GM19239 (cell line): ENCODE measurements at places on chromosomes 6 and 20.

DNA sequence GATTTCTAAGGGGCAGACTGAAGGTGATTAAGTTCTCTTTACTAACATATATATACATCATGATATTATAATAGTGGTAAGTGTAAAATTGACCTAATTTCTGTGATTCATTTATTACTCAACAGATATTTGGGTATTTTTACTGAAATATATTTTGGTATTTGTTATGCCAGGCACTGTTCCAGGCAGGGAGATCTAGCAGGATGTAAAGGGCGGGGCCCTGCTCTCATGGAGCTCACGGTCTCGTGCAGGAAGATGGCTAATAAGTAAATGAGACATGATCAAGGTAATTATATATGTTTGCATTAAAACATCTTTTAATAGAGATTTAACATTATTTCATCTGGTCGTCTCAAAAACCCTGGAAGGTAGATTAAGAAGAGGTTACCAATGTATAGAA lies 27.7 kb downstream of the FAM50B start:
- no peak for DNase-seq

DNA sequence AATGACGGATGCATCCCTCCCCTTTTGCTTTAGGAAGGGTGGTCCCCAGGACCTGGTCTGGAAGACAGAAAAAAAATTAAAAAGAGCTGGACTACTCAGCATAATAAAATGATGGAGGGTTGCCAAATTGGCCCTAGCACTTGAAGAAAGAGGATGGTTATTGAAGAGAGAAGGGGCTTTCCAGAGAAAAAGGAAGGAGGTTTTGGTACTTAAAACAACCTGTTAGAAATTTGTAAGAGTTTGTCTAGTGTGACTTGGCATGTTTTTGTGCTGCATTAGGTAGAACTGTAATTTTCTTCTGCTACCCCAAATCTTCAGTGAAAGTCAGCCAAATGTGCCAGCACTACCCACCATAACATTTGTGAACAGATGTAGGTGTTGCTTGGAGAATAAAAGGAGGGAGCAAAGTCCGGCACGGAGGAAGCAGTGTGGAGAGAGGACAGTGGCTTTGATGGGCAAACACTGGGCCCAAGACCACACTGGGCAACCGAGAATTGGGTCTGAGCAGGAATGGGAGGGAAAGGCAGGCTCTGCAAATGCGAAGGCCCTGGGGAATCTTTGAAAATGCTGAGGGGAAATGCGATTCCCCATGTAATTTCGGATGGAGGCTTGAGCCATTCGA lies 160.9 kb downstream of the QRSL1 start:
- no peak for DNase-seq

DNA sequence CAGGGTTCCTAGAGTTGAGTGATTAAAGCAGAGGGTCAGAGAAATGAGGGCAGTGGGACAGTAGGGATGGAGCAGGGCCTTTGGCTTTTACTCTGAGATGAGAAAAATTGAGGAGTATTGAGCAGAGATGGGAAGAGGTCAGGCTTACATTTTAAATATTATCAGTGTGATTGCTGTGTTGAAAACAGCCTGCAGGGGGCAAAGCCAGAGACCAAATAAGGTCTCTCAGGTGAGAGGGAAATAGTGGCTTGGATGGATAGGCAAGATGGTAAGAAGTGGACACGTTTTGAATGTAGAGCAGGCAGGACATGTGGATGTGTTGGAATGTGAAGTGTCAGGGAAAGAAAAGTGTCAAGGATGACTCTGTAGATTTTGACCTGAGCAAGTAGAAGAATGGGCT lies 105.0 kb upstream of the MAP3K7 start:
- DNase-seq: no peak

DNA sequence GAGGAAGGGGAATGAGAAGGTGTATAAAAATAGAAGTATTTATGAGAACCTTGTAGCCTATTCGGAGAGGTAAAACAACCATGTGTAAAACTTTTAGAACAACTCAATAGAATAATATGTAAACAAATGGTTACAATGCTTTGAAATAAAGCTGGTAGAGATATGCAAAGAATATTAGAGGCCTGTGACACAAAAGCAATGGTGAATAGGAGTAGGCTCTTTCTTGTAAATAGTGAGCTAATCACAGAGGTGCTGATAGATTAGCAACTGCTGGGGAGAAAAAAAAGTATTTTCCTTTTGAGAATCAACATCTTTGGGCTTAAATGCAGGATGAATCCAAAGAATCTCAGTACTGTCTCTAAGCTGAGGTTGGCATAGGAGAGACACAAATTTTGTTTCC lies 7.0 kb downstream of the TMEM200A start:
- DNase-seq: no peak

DNA sequence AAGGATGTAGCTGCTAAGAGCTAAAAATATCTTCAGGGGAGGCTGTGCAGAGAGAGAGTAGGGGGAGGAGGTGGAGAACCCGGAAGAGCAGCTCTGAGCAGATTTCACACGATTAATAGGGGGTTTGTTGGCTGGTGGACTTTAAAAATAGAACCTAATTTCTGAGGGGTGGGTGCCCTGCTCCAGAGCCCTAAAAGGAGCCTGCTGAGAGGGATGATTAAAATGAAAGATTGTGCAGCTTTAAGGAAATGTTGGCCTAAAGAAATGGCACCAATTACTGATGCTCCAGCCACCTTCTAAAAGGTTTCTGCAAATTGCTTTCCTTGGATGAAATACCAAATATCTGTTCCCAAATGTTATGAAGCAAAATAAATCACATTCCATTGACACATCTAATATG lies 202.8 kb upstream of the BTBD3 start:
- DNase-seq: no peak

DNA sequence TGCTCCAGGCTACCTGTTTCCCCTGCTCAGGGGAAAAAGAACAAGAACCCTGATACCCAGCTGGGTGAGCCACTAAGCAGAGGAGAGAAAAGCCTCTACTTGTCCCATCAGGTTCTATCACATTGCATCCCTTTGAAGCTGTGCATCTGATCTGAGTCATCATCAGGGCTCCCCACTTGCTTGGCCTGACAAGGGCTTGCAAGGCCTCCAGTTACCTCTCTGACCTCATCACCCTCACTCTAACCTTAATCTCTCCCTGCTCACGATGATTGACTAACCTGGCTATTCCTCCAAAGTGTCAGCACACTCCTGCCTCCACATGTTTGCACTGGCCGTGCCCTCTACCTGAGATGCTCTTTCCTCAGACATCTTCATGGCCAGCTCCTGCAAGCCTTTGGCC lies 309.5 kb upstream of the CHD6 start:
- DNase-seq: no peak

- no peak for DNase-seq
Measured at GRCh38 chr20:55935448-55936208, 69.7 kb downstream of the CBLN4 start.

DNA sequence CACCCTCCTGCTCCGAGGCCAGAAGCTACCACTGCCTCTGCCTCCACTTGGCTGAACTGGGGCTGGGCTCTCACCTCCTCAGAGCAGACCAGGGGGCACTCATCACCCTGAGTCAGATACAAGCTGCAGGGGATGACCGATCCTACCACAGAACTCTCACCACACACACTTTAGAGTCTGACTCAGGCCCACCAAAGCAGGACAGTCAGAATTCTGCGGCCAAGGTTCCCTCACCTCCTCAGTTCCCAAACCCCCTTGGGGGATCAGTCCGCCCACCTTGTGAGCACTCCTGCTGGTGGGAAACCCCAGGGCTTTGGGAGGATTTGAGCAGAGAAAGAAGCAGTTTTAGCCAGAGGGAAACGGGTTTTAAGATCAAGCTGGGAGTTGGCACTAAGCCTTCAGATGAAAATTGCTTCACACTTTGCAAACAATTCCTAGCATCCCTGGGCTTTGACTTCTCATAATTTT lies 587.8 kb upstream of the JAG1 start:
- no peak for DNase-seq

DNA sequence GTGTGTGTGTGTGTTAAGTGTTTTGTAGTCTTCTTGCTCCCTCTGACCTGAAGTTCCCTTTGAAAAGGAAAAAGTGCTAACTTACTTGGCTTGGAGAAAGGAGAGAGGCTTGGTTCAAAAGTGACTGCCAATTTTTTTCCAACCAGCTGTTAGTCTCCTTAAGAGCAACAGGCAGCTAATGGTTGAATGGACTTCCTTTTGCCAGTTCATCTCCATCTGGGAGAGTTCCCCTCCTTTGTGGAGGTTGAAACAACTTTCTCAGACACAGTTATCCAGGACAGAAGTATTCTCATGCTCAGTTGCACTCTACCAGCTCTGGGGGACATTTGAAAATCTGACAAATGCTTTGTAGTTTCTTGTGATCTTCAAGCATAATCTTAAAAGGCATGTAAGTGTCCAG lies 4.5 kb downstream of the RIPOR2 start:
- no peak for DNase-seq

GRCh38 chr6:28252009-28252975 lies at the start of gene ZKSCAN4:
Gene ZKSCAN4, minus strand, starts transcription at chr6:28252269. Its CDS starts 289 bp downstream, at chr6:28251980.
- DNase-seq: peak; percentile 66

- no peak for DNase-seq
Measured at GRCh38 chr20:61719691-61720347, 345.9 kb downstream of the TAF4 start.

DNA sequence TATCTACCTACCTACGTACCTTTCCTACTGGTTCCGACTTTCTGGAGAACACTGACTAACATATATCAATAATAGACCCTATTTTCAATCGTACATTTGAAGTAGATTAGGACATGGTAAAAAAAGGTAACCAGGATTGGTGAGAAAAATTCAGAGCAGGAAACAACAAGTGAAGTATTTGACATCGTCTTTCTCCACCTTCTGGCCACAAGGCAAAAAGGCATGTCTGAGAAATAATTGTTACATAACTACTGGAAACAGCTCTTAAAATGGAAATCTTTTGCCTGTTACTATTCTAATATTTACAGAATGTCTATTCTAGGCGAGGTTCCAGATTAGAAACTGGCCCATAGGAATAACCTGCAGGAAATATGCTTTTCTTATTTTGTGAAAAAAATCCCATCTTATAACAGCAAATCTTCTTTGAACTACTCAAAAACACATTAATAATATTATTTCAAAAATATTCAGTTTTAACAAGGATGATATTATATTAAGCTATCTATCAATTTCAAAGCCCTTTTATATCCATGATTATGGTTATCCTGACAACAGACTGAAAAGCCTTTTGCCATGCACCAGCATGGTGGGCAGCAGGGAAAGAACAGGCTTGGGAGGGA lies 80.8 kb downstream of the RCAN2 start:
- peak; percentile 30 for DNase-seq

GRCh38 chr20:22984606-22985005 lies 50.5 kb upstream of the SSTR4 start:
- DNase-seq: no peak

GRCh38 chr6:170443151-170443662 lies 109.9 kb downstream of the PSMB1 start:
- no peak for DNase-seq

DNA sequence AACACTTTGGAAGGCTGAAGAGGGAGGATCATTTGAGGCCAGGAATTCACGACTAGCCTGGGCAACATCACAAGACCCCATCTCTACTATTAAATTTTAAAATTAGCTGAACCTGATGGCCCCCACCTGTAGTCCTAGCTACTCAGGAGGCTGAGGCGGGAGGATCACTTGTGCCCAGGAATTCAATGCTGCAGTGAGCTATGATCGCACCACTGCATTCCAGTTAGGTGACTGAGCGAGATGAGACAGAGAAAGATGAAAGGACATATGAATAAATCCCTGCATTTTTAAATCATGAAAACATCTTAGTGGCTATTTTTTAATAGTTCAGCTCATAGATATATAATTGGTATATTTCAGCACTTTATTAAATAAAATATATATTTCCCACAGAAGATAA lies 93.8 kb downstream of the GPR63 start:
- DNase-seq: no peak

GRCh38 chr6:119278625-119279024 lies 70.9 kb downstream of the MAN1A1 start:
- no peak for DNase-seq

DNA sequence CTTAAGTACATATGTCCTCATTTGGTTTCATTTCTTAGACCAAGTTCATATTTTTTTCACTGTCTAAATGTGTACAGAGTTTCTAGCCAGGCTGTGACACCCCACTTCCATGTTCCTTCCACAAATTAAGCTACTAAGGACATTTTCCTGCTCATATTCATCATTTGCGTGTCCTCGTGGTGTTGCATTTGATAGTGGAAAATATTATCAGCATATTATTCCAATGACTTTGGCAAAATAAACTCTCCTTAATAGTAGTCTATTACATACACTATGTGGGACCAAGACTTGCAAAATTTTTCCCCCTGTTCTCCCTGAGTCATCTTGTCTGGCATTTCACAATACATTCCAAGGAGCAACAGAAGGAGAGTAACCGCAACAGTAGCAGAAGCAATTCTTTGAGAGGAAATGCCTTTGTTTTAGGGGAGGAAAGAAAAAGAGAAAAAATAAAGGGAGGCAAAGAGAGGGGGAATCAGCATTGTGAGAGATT lies 599.2 kb downstream of the COL12A1 start:
- DNase-seq: no peak

DNA sequence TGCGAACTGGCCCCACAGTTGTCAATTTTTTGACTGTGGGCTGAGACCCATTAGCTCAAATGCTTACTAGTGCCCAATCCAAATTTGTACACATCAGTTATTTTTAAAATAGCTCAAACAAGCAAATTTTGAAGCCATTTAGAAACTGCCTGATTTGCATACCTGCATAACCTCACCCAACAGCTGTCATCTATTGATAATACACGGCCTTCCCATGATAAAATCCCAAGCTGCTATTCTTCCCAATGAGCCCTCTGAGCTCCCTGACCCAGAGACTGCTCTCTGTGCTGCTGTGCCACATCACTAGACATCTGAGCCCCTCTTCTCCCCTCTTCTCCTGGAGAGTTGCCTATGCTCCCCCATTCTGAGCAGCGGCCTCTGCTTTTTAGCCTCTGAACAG lies 140.5 kb upstream of the EEF1E1 start:
- DNase-seq: no peak

DNA sequence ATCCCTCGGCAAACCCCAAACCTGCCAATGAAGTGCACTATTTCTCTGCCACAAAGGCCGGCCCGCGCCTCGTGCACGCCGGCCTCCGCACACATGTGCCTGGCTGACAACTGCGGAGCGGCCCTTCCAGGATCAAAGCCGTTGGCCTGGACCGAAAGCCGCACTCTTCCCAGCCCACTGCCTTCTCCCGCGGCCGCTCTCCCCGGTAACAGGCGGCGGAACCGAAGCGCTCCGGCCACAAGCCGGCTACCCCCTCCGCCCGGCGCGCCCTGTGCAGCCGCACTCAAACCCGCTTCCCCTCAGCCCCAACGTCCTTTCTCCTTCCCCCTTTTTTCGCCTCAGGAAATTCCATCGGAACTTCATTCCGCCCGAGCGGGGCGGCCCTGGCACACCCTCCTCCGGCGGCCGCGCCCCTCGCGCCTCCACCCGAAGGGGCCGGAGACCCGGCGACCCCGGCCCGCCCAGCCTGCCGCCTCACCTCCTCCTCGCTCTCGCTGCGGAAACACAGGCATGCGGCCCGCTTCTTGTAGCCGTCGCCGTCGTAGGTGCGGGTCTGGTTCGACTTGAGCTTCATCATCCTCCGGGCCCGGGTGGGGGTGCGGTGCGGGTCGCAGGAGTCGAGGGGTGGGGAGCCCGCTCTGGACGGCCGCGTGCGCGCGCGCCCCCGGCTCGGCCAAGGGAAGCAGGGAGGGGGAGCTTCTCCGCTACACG lies 528 bp downstream of the NUDT3 start:
- peak; percentile 28 for DNase-seq

GRCh38 chr6:69880601-69881000 lies 14.2 kb downstream of the COL19A1 start:
- DNase-seq: no peak

- DNase-seq: no peak
Measured at GRCh38 chr6:108916026-108916686, 67.9 kb downstream of the ARMC2 start.

- DNase-seq: no peak
Measured at GRCh38 chr6:166570929-166571713, 15.4 kb downstream of the RAMACL start.

GRCh38 chr20:4509825-4510522 lies 211.7 kb upstream of the PRND start:
- DNase-seq: no peak
